ENCODE measurements at places on chromosomes 13 and 19.
A peak's percentile ranks its signal among the peaks of the same experiment; 100 is the strongest.

DNA sequence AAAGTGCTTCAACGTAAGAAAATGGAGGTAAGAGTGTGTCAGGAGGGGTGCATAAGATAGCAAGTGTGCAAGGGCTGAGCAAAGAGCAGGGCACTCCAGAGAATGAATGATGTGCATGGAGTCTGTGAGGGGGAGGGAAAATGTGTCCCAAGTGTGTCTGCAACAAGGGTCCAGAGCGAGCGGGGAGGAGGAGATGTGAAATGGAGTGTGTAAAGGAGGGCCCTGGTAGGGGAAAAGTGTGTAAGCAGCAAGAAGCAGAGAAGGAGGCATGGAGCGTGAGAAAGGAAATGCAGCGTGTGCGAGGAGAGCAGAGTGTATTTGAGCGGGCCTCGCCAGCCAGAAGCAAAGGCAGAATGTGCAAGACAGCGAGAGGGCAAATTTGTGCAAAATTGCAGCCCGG is 11.8 kb downstream of the C19orf81 start:
- no peak for DNase-seq

- no peak for DNase-seq
Measured at GRCh38 chr13:106617561-106617960, 49.6 kb upstream of the ARGLU1 start.

DNA sequence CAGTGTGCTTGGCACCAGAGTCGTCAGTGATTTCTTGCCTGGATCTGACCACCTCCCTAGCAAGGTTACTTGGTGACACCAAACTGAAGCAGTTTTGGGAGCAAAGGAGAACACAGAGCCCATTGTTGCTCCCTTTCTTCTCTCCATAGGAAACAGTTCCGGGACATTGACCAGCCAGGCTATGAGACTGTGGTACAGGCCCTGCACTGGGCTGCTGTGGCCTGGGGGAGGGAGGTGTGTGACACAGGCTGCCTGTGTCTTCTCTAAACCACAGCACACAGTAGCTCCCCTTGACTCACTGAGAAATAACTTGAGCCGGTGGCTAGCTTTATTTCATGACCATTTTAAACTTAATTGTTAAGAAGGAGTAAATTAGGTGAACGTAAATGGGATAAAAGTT is 214.8 kb upstream of the UBL3 start:
- DNase-seq = no peak

DNA sequence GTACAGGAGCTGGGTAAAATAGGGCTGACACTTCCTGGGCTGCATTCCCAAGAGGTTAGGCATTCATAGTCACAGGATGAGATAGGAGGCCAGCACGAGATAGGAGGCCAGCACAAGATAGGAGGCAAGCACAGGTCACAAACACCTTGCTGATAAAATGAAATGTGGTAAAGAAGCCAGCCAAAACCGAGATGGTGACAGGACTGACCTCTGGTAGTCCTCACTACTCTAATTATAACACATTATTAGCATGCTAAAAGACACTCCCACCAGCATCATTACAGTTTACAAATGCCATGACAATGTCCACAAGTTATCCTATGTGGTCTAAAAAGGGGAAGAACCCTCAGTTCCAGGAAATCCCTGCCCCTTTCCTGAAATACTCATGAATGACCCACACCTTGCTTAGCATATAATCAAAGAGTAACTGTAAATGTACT is 20.9 kb upstream of the IGSF23 start:
- DNase-seq = no peak

DNA sequence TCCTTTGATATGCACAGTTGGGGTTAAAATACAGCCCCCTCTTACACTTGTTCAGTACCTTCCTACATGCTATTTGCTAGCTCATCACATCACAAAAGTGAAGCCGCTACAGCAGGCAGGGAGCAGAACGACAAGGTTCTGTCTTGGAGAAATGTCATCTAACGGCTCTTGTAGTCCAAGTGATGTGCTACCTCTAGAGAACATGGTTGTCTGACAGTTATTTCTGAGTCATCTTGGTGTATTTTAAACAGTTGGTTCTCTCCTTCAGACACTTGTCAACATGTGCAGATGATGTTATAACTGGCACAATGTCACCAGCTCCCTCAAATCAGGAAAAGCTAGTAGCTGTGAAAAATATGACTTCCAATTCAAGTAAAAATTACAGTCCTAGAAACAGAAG is 865.0 kb downstream of the PCDH9 start:
- no peak for DNase-seq

GRCh38 chr19:55440411-55441105 is 2.5 kb downstream of the SHISA7 start:
- DNase-seq = no peak

DNA sequence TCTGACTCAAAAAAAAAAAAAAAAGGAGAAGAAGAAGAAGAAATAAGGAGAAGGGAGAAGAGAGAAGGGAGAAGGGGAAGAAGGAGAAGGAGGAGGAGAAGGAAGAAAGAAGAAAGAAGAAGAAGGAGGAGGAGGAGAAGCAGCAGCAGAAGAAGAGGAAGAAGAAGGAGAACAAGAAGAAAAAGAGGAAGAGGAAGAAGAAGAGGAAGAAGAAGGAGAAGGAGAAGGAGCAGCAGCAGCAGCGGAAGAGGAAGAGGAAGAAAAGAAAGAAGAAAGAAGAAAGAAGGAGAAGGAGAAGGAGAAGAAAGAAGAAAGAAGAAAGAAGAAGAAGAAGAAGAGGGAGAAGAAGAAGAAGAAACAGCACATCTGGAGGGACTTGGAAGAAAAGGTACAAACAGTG is 4.1 kb upstream of the CNN1 start:
- DNase-seq = no peak

- no peak for DNase-seq
Measured at GRCh38 chr13:98468361-98468760, 108.5 kb downstream of the STK24 start.

DNA sequence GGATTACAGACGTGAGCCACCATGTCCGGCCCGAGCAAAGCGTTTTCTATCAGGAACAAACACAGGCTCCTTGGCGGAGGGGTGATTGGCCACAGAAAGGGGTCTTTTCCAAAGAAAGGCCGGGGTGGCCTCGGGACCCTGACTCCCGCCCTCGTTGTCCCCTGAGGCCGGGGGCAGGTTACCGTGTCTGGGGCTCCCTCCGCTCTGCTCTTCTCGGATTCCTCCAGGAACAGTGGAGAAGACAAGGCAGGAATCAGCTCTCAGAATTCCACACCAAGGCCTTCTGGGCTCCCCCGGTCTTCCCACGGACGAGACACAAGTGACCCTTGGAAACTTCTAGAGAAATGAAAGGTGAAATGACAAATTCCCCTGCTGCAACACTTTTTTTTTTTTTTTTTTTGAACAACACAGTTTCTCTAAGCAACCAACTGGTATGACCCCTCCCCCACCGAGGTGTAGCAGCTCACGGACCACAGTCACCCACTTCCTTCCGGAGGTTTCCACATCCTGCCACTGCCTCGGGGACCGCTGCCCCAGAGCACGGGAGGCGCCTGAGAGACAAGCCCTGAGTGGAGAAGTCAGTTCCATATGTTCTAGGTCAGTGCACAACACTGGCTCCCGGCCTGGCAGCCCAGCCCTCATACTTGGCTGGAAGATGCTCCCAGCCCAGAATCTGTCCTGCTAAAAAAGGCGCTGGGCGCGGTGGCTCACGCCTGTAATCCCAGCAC is 11.0 kb downstream of the MOB3A start:
- peak; percentile 92 for DNase-seq

- peak; percentile 76 for DNase-seq
Measured at GRCh38 chr19:13099073-13099999, 3.3 kb downstream of the LYL1 start.

- DNase-seq = no peak
Measured at GRCh38 chr19:5131506-5132205, 162.7 kb downstream of the KDM4B start.

DNA sequence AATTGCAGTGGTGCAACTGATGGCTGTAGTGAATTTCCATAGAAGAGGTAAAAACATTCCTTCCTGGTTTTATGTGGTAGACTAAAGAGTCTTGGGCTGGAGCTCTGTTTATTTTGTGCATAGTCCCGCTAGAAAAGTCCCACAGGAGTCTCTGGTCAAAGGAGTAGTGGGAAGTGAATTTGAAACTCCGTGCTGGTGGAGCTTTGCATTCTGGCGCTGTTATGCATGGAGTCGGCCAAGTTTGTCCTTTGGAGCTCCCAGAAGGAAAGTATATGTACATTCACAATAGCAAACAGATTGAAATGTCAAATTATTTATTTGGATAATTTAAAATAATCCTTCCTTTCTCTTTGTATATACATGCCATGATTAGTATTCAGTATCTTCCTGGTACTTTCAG is 296.5 kb downstream of the LMO7 start:
- DNase-seq = no peak

DNA sequence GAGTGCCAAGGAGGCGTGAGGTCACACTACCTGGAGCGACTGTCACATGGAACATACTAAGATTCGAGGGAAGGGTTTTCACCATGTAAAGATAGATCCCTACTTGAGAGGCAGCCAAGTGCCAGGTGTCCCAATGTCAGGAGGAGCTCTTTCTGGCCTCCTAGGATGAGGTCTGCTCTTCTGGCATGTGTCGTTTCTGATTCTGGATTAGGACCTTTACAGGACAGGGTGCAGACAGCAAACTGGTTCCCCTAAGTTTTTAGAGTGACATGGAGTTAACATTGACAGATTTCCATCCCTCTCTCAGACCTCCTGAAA is 75.3 kb downstream of the ZNF536 start:
- DNase-seq = no peak

- no peak for DNase-seq
Measured at GRCh38 chr13:110387451-110388107, 80.5 kb downstream of the COL4A2 start.

GRCh38 chr19:31317093-31317492 is 32.1 kb downstream of the TSHZ3 start:
- no peak for DNase-seq

DNA sequence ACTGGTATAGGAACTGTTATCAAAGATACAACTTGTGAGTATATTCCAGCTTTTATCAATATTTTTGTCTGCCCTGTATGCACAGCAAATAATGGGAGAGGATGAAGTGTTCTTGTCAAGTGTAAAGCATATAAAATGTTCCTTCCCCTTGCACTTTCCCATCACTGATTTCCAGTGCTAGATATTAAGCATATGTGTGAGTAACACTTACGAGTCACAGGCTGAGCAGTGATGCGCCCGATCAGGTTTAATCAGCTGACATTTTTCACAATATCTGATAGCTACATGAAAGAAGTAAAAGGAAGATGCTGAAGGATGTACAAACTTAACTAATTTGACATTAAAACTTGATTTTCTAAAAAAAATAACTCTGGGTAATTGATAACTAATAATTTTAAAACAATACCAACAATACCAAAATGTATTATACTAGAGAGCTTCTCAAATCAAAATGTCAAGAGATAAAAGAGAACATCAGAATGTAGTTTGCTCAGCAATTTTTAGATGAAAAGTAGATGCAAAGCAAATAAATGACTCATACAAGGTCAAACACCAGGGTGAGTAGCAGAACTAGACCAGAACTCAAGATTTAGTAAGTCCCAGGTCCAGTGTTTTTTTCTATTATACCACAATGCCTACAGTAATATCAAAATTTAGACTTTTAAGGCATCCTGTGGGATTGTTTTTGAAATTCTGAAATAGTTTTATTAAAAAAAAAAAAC is 56.4 kb downstream of the ZDHHC20 start:
- DNase-seq = no peak
